ENCODE measurements at places on chromosomes 7 and 10. TPM values are rescaled to one million over a fixed set of nuclear protein-coding genes. Genes with fewer than 3 reads are reported as not detected.

AOC1 gene
- total RNA-seq: not detected

SFXN3 gene
- 81.0 TPM for total RNA-seq

MKI67 gene
- 19.3 TPM for total RNA-seq

STAG3 gene
- 1.0 TPM for total RNA-seq

Measured in osteocyte (in vitro differentiated cells).